ENCODE measurements at places on chromosomes 6 and 20.

GRCh38 chr6:68746376-68746775 is 111.3 kb downstream of the ADGRB3 start:
- DNase-seq, result no peak

DNA sequence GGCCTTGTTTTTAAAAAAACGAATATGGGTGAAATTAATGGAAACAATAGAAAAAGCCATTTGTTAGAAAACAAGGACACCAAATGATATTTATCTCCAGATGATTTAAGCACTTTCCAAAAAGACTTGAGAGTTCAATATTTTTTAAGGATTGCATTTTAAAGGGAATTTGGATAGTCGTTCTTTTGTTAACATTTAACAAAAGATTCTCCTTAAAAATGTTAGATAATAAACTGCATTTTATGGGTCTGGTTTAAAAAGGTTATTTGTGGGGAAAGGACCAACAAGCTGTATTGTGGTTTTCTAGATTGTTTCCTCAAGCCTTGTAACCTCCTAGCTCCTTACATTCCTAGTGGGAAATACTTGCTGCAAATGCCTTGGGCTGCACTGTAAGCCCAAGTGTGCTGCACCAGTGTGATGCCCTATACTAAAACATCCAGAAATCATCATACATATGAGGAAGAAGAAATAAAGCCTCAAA is 1.5 kb upstream of the PHIP start:
- DNase-seq, result no peak

DNA sequence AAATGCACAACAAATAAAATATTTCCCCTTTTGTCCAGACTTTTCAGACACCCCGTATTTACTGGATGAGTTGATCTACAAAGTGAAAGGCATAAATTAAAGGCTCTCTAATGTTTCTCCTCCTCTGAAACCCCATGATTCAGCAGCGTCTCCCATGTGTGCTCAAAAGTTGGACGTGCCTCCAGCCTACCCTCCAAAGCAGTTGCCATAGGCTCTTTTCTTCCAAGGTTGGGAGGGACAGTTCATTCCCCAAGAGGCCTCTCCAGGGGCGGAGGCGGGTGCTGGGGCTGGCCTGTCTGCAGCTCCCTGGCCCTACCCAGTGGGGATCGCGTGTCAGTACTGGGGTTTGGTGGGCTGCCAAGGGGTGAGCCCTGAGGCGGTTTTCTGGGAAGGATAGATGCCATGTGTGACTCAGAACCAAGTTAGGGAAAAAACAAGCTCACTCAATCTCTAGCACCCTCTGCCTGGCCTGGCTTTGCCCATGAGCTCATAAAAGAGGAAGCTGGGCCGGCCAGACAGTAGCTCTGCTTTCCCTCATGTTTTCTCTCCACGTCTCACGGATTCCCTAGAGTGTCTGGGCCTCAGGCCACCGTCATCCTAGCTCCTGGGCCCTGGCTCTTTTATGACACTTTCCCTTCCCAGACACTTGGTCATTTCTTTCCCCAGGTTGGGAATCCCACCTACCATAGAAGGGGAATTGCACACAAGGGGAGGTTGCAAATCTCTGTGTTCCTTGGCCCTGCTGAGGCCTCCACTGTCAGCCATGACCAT is 8.0 kb upstream of the IER3 start:
- DNase-seq, result peak; percentile 82

GRCh38 chr6:72809746-72810379 is 188.0 kb downstream of the KCNQ5 start:
- DNase-seq, result no peak

GRCh38 chr6:27777126-27777525 is 135.1 kb downstream of the OR2B2 start:
- DNase-seq, result no peak

DNA sequence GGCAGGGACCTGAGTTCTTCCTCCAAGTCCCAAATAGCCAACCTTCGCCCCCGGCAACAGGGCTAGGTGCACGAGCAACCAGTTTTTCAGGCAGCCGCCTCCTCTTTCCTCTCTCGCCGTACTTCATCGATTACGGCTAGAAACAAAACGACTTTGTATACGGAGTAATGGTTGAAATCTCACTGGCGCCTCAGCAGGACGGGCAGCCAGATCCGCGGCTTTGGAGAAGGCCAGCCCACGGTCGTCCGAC is 333 bp upstream of the SMIM13 start:
- DNase-seq, result no peak

GRCh38 chr20:43508604-43509040 is 1.1 kb downstream of the L3MBTL1 start:
- DNase-seq, result no peak

- no peak for DNase-seq
These were observed 604.6 kb upstream of the IMPG1 start for GRCh38 chr6:76677017-76677416.

DNA sequence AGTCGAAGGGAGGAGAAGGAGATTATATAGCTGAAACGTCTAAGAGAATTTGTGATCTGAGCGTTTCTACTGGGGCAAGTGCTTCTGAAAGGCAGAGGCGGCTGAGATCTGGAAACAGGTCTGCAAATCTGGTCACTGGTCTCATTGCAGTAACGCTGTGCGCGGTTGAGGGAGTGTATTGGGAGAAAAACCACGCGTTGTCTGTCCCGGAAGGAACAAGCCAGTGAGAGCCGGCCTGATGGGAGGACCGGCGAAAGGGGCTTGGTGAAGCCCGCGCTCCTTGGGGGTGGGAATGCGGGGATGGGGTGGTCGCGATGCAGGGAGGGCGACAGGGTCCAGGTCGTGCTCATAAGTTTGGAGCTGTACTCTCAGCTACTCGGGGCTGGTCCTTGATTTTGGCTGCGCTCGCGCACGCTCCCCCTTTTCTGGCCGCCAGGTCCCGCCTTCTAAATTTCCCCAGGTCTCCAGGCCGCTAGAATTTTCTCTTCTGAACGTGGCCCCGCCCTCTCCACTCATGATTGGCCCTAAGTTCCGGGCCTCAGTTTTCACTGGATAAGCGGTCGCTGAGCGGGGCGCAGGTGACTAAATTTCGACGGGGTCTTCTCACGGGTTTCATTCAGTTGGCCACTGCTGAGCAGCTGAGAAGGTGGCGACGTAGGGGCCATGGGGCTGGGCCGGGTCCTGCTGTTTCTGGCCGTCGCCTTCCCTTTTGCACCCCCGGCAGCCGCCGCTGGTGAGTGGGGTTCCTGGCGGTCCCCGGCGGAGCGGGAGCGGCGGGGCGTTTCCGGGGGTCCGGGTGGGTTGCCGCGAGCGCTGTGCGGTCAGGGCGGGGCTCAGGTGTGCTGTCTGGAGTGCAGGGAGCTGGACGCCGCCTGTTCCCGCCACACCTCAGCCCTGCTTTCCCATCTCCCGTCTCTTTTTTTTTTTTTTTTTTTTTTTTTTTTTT is at the start of gene MICB:
MICB (plus strand) TSS at position 615 of the 946 bp plus-strand sequence; CDS start at position 664, 49 bp downstream.
- peak; percentile 80 for DNase-seq

DNA sequence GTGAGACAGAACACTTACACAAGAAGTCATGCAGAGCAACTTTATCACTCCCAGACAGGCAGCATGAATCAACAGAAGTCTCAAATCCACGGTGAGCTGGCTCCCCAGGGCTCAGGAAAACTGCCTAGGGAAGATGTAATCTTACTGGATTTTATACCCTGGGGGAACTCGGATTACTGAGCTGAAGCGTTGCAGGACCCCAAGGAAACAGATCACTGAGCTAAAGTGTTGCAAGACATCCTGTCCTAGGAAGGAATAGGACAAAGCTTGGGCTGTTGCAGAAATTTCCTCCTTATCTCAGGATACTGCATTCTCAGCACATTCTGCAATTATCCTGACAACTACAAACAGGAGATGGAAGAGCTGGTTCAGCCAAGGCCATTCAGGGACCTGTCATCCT is 224.8 kb downstream of the TFAP2A start:
- no peak for DNase-seq

- peak; percentile 51 for DNase-seq
These were observed 67.4 kb downstream of the ALDH8A1 start for GRCh38 chr6:134882426-134883038.

- no peak for DNase-seq
These were observed 34.9 kb upstream of the HEY2 start for GRCh38 chr6:125714441-125715090.

DNA sequence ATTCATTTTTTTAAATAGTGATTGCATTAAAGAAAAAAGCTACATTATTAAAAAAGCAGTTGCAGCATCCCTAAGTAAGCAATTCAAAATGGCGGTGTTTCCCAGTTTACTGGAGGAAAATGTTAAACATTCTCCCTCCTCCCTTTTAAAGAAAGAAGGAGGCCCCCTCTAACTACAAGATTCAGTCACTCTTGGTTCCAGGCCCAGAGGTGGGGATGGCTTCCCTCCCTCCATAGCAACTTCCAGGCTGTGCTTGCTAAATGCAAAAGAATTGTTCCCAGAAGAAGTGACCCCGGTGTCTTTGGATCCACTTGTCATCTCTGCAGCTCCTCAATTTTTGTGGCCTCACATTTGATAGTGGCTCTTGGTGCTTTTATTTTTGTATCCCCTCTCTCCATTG is 165.9 kb downstream of the SOBP start:
- DNase-seq, result no peak

DNA sequence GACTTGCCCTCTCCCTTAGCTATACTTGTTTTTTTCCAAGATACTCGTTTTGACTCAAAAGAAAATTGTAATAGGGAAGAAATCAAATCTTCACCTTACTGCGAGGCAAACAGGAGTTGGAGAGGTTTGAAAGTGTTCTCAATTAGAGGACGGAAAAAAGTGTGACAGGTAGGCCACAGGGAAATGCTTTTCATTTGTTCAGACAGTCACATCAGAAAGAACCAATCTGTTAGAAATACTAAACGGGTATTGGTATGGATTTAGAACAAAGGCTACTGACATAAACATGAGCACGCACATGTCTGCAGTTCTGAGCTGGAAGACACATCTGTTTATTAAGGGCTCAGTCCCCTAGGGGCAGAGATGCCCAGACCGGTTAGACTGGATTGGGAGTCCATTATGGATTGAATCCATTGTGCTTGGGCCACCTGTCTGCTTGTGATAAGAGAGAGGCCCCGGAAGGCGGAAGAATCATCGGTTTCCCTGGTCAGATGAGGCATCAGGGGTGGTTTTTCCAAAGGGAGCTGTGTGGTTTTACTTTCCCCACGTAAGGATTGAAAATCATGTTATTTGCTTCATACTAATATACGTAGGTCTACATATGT is 220.9 kb upstream of the MYLIP start:
- no peak for DNase-seq

DNA sequence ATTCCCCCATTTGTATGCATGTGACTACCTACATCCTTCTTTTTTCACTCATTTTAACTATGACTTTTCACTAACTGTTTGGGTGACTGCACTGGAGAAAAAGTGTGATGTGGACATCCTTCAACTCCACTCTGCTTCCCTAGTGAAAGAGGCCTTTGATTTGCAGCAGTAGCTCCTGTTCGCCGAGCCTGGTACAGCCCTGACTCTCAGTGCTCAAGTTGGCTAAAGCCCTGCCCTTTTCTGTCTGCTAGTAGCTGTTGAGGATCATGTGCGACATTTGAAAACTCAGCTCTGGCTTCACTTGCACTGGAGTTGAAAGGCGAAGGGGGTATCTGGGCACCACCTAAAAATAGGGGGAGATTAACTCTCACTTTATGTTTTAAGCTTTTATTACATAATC is 42.1 kb downstream of the DAAM2 start:
- no peak for DNase-seq

GRCh38 chr20:2900845-2901592 is 27.7 kb downstream of the PTPRA start:
- no peak for DNase-seq

- peak; percentile 15 for DNase-seq
These were observed 181.2 kb upstream of the SHLD1 start for GRCh38 chr20:5569021-5569420.

GRCh38 chr6:130559166-130559565 is 193.3 kb downstream of the TMEM200A start:
- DNase-seq, result no peak

- DNase-seq, result no peak
These were observed 19.7 kb downstream of the NCOA7 start for GRCh38 chr6:125810445-125810844.

GRCh38 chr20:47220161-47220582 is 136.3 kb downstream of the ZMYND8 start:
- DNase-seq, result peak; percentile 41

DNA sequence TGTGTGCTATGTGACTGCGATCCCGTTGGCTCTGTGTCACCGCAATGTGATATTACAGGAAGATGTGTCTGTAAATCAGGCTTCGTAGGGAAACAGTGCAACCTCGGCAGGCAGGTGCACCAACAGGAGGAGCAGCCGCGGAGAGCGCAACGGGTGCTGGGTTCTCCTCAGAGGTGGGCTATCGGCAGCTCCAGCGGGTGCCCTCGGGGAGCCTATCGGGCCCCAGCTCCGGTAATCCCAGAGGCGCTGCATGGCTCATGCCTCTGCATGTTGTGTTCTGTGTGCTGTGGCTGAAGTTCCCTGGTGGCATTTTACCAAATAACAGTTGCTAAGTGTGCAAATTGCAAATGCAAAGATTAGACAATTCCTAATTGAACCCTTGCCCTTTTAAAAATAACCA is 409.9 kb downstream of the LAMA2 start:
- no peak for DNase-seq

GRCh38 chr6:149614337-149614736 is 34.2 kb downstream of the KATNA1 start:
- DNase-seq, result no peak

DNA sequence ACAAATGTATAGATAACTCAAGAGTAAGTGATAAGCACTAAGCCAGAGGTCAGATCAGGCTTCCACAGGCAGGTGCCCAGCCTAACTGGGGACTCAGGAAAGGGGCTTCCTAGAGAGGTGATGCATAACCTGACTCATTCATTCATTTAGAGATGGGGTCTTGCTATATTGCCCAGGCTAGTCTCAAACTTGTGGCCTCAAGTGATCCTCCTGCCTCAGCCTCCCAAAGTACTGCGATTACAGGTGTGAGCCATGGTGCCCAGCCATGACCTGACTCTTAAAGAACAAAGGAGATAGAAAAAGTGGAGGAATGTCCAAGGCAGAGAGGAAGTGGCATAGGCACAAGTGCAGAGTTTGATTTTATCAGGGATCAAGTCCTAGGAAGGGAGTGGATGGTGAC is 41.9 kb downstream of the GJA10 start:
- no peak for DNase-seq

DNA sequence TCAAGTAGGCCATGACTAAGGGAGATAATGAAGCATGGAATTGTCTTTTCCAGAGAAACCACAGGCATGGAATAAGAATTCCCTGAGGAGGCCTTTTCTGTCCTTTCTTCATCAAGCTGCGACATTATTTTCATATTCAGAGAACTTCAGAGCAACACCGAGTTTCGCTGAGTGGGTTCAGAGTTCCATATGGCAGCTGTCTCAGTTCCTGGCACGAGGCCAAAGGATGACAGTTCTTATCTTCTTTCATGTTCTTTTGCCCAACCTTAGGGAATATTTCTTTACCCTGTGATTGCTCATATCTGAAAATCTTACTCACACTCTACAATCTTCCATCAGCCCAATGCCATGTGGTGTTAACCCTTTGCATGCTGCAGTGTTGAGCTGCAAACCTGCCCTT is 135.3 kb upstream of the BMP2 start:
- DNase-seq, result no peak

- no peak for DNase-seq
These were observed 37.9 kb upstream of the BEND6 start for GRCh38 chr6:56916849-56917551.

- DNase-seq, result no peak
These were observed 62.2 kb upstream of the SOX4 start for GRCh38 chr6:21531393-21531792.

GRCh38 chr6:72617721-72618120 is 4.1 kb upstream of the KCNQ5 start:
- no peak for DNase-seq

- DNase-seq, result no peak
These were observed 2.2 kb downstream of the ZNF512B start for GRCh38 chr20:63967330-63968135.
